Mucosa of gallbladder (tissue), 1 donor: ENCODE measurements at places on chromosomes 11 and 22. TPM values are rescaled to one million over a fixed set of nuclear protein-coding genes. Genes with fewer than 3 reads are reported as not detected.

Gene CBY1
- total RNA-seq, result 43.2 TPM

Gene EMID1
- 7.0 TPM for total RNA-seq

Gene OR10G8
- not detected for total RNA-seq

Gene PLA2G3
- 0.78 TPM for total RNA-seq

DNA sequence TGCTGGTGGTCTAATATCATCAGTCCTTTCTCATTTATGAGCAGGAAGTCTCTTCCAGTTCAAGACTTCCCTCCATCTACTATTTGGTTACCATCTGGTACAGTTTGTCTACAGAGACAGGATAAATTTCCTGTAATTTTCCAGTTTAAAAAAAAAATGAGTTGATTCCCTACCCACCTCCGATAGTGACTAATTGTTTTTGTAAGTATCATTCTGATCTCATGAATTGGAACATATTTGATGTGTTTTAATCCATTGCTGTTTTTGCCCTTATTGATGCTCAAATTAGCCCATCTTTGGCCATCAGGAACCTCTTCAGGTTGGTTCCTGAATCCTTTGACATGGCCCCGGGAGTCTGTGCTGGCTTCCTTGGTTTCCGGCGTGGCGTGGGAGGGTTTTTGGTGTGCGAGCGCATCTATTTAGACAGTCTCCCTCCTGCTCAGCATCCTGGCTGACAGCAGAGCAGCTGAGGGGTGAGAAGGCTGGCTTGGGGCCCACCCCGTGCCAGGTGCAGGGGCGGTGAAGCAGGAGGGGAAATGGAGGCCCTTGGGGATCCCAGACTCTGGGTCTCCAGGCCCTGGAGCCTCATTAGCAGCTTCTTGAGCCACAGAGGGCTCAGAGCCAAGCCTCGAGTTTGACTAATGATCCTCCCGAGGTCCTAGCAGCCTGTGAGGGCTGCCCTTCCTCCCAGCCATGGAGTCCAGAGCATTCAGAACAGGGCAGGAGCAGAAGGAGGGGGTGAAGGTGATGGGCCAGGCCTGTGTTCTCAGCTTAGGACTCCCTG lies 6.8 kb downstream of the OMP start:
- DNase-seq, result no peak

DNA sequence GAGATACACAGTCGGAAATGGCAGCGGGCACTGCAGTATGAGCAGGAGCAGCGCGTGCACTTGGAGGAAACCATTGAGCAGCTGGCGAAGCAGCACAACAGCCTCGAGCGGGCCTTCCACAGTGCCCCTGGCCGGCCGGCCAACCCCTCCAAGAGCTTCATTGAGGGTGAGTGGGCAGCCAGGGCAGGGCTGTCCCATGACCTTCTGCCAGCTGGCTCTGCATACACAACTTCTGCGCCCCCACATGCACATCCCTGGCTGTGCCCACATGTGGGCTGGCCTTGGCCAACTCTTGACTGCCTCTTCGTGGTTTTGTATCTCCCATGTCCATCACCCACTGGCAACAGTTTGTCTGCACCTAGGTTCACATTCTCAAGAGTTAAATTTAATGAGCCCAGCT lies 81.1 kb downstream of the MORC2 start:
- DNase-seq, result no peak

- no peak for DNase-seq
Observed at GRCh38 chr11:117193130-117194020, 5.8 kb upstream of the TAGLN start.

- no peak for DNase-seq
Observed at GRCh38 chr11:35036639-35037038, 102.3 kb upstream of the CD44 start.

DNA sequence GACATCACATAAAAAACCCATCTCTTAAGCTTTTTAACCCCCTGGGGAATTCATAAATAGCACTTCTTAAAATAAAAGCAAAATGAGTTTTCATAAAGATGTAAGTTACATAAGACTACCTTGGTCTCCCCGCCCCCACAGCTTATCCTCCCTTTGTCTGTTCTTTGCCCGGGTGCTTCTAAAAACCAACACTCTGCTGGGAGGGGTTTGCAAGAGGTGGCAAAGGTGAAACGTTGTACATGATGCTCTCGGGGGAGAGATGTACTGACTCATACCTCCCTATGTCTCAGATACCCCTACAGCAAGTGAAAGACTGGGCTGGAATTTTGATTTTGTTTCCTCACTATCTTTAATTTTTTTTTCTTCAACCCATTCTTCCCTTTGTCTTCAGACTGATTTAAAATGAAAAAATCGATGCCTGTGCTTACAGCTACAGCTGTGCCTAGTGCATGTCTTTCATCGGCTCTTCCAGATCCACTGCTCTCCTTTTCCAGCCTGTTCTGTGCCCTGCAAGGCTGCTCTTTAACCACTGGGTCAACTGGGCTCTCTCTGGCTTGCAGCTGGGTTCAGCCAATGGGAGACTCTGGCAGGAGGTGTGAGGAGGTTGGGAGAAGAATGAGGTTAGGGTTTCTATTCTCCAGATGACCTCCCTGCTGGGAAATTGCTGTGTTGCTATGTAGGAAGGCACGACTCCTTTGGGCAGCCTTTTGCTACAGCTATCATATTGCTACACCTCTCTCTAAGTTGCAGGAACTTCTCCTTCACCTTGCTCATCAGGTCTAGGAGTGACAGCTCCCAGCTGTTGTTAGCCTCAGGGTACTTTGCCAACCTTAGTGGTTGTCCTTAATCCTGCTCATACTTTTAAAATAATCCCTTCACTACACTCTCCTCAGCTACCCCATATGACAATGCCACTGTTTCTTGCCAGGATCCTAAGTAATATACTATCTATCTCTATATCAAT lies 266.5 kb downstream of the TENM4 start:
- DNase-seq, result no peak

GRCh38 chr22:30074994-30075393 lies 5.3 kb upstream of the HORMAD2 start:
- DNase-seq, result no peak

- DNase-seq, result no peak
Observed at GRCh38 chr11:14642873-14643696, 519 bp upstream of the PDE3B start.

DNA sequence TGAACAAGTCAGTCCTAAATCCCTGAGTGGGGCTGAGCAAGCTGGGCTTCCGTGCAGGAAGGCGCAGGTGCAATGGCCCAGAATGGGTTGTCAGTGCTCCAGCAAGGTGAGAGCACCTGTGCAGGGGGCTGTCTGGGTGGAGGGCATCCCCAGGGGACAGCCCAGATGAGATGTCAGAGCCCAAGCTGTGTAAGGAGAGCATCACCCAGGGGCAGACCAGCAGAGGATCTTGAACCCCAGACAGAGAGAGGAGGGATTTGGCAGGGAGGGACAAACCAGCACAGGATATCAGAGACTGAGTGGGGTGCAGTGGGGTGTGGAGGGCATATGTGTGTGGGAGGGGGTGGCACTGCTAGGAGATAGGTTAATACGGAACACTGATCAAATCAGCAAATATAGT lies 114.9 kb upstream of the TMEM45B start:
- no peak for DNase-seq
